Stimulated activated CD4-positive, alpha-beta T cell treated with anti-CD3 and anti-CD28 coated beads, Interleukin-4, amount 100 ng/mL, for 24 hours (primary cell): ENCODE measurements at places on chromosomes 11 and 22.

GRCh38 chr22:50119768-50120251 is 30.0 kb downstream of the MOV10L1 start:
- DNase-seq = no peak

DNA sequence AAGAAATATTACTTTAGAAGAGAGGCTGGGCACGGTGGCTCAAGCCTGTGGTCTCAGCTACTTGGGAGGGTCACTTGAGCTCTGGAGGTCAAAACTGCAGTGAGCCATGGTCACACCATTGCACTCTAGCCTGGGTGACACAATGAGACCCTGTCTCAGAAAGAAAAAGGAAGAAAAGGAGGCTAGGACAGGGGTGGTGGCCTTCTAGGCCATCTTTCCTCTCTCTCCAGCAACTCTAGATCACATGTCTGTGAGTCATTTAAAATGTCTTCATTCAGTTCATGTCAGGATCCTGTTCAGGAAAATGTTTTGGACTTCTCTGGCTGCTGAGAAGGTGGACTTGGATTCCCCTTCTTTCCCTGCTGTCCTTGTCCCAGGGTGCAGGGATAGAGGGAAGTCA is 53.3 kb downstream of the PPFIA1 start:
- no peak for DNase-seq

DNA sequence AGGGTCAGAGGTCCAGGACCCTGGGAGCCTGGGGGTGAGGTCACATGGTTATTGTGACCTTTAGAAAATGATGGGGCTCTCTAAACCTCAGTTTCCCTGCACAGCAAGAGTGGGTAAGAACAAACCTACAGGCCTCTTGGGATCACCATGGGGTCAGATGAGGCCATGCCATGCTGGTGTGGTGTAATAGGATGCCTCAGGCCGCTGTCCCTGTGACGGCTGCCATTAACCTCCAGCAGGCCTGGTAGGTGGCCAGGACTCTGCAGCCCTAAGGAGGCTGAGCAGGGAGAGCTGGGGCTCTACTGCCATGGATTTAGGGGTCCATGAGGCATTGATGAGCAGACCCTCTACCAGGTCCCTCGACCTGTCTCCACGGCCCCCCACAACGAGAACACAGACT is 265.5 kb downstream of the CTTN start:
- no peak for DNase-seq

GRCh38 chr11:47572715-47573255 is 6.0 kb downstream of the KBTBD4 start:
- DNase-seq = no peak

DNA sequence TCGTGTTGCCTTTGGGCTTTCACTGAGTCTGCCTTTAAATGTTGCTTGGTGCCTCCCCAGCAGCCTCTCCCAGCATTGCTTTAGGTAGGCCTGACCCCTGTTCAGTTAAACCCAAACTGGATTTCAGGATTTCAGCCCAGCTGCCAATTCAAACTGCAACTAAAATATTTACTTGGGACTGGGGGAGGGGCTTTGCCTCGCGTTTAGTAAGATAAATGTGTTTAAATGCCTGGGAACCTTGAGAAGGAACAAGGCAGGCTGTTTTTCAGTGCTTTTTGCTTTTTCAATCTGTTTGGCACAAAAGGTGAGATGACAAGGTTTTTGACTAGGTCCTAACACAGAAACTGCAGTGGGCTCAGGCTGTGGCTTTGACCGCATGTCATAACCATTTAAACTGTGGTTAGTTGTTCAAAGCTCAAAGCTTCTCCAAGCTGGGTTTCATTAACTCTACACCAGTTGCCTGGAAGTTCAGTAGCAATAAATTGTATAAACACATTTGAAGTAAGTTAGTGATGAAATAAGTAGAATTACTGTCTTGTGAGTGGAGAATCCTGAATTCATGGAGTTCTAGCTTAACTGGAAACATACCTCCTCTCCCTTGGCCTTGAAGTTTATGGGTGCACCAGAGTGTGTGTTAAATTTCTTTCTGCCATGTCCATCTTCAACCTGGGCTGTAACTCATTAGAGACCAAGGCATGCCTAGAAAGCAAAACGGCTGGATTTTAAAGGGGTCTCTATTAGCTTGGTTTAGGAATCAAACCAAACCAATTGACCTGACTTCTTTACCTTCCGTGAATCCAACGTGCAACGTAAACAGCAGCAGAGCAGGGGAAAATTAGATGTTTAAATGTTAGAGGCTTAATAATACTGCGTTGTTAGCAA is 3.6 kb downstream of the PKNOX2 start:
- DNase-seq = no peak

DNA sequence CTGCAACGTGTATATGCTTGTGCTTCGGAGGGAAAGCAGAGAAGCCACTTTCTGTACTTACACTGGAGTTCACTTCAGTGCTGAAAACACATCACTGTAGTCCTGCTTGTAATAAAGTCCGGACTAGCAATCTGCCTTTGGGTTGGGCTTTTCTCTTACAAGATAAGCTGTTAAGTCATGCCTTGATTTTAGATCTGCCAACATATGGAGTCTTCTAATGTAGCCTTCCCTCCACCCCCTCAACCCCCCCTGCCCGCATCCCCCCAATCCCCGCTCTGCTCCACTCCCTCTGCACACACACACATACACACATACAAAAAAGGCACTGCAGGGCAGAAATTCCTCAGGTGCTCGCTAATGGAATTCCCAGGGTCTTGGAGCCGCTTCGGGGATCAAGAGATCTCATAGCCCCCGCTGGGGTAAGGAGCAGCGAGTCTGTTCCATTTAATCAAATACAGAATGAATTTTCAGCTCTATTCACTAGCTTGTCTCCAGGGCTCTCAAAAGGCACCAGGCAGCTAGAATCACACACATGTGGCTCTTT is 3.4 kb downstream of the CDON start:
- DNase-seq = no peak

- no peak for DNase-seq
Measured at GRCh38 chr11:79167510-79168188, 273.2 kb downstream of the TENM4 start.
